IMR-90 (cell line): ENCODE measurements at places on chromosomes 1 and 21. TPM values are rescaled to one million over a fixed set of nuclear protein-coding genes. Genes with fewer than 3 reads are reported as not detected.
A peak's percentile ranks its signal among the peaks of the same experiment; 100 is the strongest.

OR10J1 gene
- not detected in 2 replicates for polyA plus RNA-seq

DNA sequence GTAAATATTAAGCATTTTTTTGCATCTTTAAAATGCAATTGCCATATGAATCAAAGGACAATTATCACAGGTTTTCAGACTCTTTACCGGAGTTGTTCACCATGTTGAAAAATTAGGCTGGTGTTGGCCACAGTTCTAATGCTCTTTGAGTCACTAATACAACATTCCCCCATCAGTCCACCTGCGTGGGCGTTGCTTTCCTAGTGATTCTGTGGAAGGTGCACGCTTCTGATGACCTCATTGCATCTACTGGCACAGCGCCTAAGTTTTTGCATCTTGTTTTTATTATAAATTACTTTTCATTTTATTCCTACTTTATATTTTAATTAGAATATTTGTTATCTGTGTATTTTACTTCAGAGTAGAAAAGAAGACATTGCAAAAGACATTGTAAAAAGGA lies 4.7 kb upstream of the F5 start:
- H3K4me1 ChIP-seq, result no peaks in the 10 kb centered on the region
- H3K36me3 ChIP-seq, result no peaks in the 10 kb centered on the region
- no peak for DNase-seq
- peaks cover 3% of the 10 kb centered on the region; the same call in 1 of the 2 replicates for H3K27me3 ChIP-seq

DNA sequence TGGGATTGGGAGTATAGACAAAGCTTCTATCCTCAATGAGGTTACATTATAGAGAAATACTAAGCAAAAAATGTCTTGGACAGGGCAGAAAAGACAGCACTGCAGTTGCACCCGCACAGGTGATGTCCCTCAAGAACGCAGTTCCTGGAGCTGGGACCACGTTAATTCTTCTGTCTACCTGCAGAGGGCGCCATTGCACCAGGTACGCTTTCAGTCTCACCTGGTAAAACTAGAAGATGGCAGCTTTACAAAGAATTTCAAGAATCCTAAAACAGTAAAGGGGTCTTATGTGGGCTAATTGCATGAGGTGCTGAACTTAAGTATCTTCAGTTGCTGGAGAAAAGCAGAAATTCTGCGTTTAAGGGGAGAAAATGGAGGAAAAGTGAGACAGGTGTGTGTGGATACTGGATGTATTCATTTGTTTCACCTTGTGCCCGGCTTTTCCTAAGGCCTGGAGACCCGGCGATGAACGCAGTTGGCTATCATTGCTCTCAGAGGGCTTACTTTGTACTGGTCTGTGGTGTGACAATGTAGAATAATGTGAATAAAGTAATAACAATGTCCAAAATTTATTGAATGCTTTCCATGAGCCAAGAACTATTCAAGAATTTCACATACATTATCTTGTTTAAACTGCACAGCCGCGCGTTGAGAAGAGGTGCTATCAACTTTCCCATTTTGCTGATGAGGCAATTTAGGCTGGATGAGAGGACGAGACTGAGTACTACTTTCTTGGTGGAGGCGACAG lies 276.3 kb upstream of the GREM2 start:
- H3K27ac ChIP-seq, result no peak overlapping the region
- no peaks in the 10 kb centered on the region for H3K36me3 ChIP-seq
- DNase-seq, result no peak
- H3K4me1 ChIP-seq, result no peaks in the 10 kb centered on the region
- no peaks in the 10 kb centered on the region for H3K27me3 ChIP-seq
- no peak overlapping the region for H3K4me3 ChIP-seq

- peaks cover 12% of the 10 kb centered on the region for H3K4me1 ChIP-seq
- no peak overlapping the region for H3K4me3 ChIP-seq
- H3K27me3 ChIP-seq, result no peaks in the 10 kb centered on the region
- peaks cover 68% of the 10 kb centered on the region for H3K36me3 ChIP-seq
- DNase-seq, result peak; percentile 84
These were observed 52.0 kb downstream of the ECE1 start for GRCh38 chr1:21238141-21238800.

DNA sequence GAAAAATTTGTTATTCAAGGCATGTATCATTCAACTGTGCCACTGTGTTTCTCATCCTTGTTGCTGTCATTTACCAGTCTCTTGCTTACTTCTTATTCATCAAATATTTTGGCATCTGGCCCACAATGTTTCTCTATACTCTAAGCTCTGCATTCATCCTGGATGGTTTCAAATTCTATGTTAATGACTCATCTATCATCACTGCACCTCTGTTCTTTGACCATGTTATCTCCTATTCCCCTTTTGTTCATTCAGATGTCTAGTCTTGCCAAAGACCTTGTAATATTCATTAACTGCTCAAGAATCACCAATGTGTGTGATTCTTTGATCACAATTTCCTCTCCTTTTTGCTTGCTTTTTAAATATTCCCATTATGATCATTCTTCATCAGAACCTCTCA lies 54.6 kb upstream of the PRKACB start:
- H3K27ac ChIP-seq, result no peak overlapping the region
- peaks cover 5% of the 10 kb centered on the region; the same call in 1 of the 2 replicates for H3K36me3 ChIP-seq
- H3K4me3 ChIP-seq, result no peak overlapping the region
- no peaks in the 10 kb centered on the region; the same call in 1 of the 2 replicates for H3K4me1 ChIP-seq

RGS13 gene
- not detected in 2 replicates for polyA plus RNA-seq

RHOU gene
- polyA plus RNA-seq, result 0.27 and 0.44 TPM in 2 replicates

PTPN7 gene
- 0.05 TPM in 1 of 2 replicates, not detected in the other for polyA plus RNA-seq
